Cerebellar nuclear complex (tissue), 1 donor: ENCODE measurements at places on chromosomes 4 and X.

GRCh38 chr4:139900964-139901376, 235.4 kb downstream of the MGST2 start:
- no peak for DNase-seq

GRCh38 chr4:113838460-113838859, 76.9 kb upstream of the CAMK2D start:
- no peak for DNase-seq

GRCh38 chr4:182577411-182577810, 334.2 kb downstream of the TENM3 start:
- DNase-seq, result no peak

- no peak for DNase-seq
Observed at GRCh38 chr4:140363558-140363957, 9.9 kb upstream of the SCOC start.

DNA sequence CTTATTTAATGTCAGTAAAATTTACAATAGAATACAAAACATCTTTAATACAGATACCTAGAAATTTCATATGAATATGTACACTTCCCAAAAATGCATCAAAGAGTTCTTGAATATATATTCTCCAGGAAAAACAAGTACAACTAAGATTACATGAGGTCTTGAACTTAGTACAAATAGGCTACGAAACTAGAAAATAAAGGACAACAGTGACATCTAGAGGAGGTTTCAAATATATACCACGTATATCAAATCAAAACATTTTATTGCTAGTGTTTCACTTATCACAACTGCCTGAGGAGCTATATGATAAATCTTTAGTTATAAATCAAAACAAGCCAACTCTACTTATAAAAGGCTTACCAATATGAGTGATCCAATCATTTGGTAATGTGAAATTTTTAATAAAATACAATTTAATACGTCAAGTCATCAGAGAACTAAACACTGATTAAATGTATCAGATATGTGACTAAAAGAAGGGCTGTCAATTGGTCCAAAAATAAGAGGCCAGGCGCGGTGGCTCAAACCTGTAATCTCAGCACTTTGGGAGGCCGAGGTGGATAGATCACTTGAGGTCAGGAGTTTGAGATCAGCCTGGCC, 36.6 kb downstream of the ANAPC10 start:
- no peak for DNase-seq

- no peak for DNase-seq
Observed at GRCh38 chr4:83040269-83040668, 5.3 kb downstream of the COPS4 start.

- DNase-seq, result no peak
Observed at GRCh38 chr4:176163041-176163440, 32.3 kb downstream of the SPATA4 start.

GRCh38 chr4:89834486-89835209, 2.3 kb downstream of the SNCA start:
- no peak for DNase-seq

DNA sequence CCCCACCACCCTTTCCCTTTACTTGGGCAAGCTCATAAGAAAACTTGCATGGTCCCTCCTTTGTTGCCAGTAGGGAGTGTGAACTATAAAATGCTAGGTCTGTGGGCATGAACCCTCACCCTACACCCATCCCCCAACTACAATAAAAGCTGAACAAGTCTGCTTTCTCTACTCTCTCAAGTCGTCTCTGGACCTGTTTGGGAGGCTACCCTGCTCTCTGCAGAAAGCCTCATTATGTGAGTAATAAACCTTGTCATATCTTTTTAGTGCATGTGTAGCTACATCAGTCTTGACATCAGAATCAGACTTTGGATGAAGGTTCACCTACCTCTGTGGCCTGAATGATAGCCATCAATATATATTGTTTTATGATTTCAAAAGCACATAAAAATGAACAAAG, 155.4 kb upstream of the FAM241A start:
- DNase-seq, result no peak

- DNase-seq, result no peak
Observed at GRCh38 chrX:54447461-54447860, 7.3 kb downstream of the TSR2 start.

GRCh38 chrX:45232139-45232538, 31.5 kb upstream of the DIPK2B start:
- no peak for DNase-seq

DNA sequence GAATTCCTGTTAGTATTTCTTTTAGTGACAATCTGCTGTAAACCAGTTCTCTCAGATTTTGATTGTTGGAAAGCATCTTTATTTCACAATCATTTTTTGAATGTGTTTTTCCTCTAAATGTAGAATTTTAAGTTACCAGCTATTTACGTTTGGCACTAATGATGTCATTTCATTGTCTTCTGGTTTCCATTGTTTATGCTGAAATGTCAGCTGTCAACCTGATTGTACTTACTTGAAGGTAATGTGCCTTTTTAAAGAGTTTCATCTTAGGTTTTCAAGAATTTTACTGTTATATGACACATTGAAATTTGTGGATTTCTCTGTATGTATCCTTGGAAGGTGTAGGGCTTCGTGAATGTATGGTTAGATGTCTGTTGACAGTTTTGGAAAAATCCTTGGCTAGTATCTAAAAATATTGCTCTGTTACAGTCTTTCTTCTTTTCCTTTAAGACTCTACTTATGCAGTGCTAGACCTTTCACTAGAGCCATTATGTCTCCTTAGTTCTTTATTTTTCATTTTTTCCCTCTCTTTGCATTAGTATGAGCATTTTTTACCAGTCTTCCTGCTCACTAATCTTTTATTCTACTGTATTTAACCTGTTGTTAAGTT, 30.4 kb downstream of the SMAD1 start:
- DNase-seq, result no peak

- DNase-seq, result no peak
Observed at GRCh38 chr4:10413177-10413576, 44.0 kb downstream of the ZNF518B start.

DNA sequence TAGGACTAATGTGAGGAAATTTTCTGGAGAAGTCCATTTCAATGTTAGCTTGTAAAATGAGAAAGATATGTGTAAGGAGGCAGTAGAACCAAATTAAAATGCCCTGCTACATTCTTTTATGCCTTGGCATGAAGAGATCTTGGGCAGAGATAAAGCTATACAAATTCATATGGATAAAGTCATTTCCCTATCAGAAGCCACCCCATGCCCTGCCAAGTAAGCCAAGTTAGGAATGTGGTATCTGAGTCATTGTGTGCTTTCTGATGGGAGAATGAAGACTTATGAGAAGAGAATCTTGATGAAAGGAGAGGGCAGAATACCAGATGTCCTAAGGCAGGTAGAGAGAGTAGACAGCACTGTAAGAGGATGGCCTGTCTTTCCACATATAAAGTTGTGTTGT, 83.7 kb downstream of the TEX13A start:
- no peak for DNase-seq

DNA sequence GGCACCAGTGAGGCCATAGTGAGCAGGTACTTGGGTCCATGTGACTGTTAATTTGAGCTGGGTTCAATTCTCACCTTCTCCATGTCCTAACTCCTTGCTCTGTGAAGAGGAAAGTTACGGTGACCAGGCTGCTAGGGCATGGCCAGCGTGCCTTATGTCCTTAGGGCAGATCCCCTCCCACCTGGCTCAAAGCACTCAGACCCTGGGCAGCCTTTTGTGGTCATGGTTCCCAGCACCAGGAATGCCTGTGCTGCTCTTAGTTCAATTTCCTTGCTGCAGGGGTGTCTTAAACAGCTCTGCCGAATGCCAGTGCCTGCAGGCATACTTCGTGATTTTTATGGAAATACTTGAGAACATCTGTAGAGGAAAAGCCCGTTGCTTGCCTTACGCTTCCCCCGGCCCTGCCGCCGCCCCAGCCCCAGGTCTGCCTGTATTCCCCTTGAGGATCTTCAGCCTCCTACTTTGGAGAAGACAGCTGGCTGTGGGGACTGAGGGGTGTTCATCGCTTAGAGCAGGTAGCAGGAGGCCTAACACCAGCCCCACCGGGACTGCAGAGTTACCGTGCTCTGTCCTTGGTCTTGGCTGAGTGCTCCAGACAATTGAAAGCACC, 3.1 kb upstream of the CDK16 start:
- DNase-seq, result no peak

DNA sequence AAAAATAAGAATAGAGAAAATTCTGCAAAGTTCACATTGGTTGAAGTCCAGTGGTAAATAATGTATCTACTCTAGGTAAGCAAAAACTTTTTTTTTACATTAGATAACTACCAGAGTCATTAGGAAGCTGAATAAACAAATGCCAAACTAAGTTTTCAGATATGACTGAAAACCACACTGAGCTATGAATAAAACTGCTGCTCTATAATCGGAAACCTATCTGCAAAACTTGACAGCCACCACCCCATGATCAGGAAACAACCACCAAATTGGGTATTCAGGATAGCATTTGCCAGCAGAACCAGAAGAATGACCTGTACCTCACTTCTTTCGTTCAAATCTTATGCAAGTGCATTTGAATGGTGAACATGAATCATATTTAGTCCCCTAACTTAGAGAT, 173.0 kb upstream of the TET2 start:
- no peak for DNase-seq

DNA sequence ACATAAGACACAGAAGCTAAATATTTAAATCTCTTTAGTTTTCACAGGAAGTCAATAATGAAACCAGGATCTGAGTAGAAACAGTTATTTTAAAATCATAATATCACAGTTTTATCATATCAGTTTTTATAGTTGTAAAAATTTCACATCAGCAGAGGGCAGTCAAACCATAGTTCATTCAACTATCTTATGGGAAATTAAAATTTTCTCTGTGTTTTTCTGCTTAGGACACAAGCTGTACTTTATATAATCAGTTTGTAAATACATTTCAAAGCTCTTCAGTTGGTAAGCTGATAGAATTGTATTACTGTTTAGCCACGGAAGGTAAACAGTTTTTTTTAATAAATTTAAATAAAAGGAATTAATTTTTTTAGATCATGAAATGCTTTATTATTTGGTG, 204.8 kb upstream of the NUDT6 start:
- DNase-seq, result no peak

DNA sequence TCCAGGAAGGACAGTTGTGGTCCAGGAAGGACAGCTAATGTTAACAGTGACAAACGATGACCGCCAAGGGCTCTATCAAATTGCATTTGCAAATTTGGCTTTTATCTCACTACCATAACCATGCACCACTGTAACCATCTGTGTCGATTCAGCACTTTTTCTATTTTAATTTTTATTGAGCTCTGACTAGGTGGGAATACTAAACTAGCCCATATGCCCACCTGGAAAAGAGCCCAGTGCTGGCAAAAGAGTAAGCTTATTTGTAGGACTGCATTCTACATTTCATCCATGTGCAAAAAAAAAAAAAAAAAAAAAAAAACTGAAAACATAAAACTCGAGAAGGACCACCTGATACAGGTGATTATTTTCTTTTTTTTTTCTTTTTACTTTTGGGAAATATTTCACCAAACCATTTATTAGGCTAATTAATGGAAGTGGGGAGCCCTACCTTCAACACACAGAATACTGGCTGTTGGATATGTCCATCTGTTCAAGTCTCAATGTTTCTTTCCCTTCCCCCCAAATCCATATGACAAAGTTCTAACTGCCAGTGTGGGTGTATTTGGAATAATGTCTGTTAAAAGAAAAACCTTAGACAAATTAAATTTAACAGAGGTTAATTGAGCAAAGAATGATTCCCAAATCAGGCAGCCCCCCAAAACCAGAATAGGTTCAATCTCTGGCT, 99.5 kb upstream of the MXRA5 start:
- DNase-seq, result no peak

DNA sequence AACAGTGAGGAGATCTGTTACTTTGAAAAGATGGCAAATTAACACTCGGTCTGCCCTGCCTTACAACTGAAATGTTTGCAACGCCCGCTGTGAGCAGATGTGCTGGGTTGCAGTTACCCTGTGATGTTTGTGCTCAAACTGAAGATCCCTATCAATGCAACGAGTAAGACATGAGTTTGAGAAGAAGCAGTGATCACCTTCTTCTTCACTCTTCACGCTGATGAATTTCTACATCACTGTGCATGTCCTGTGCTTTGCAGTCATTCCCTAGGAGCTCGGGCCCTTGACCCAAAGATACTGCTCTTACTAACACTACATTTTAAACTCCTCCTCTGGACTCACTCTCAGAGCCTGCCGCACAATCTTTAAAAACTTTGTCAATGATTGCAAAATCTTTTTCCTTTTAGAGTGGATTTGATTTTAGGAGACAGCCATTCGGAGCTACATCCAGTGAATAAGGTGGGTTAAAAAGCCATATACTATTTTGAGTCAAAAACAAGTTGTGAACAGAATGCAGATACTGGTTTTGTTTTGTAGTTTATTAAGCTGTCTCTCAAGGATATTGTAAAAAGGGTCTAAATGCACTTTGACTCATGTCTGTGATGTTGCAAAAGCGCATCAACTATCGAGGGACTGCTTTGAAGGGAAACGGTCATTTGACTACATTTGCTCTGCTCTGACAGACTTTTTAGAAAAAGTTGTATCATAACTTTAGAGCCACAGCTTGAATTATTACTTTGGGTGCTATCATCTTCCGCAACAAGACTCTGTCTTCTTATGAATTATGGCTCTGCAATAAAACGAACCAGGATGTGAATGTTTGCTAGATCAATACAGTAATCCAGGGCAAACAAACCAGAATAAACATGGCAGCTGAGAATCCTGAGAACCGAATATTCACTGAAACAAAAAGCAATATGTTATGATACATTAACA, 5.7 kb upstream of the RHOH start:
- DNase-seq, result no peak

GRCh38 chr4:7549866-7550265, 115.1 kb upstream of the PSAPL1 start:
- DNase-seq, result no peak

- DNase-seq, result no peak
Observed at GRCh38 chr4:144819591-144819990, 173.6 kb downstream of the HHIP start.

- DNase-seq, result no peak
Observed at GRCh38 chrX:25296850-25297249, 281.1 kb upstream of the ARX start.

DNA sequence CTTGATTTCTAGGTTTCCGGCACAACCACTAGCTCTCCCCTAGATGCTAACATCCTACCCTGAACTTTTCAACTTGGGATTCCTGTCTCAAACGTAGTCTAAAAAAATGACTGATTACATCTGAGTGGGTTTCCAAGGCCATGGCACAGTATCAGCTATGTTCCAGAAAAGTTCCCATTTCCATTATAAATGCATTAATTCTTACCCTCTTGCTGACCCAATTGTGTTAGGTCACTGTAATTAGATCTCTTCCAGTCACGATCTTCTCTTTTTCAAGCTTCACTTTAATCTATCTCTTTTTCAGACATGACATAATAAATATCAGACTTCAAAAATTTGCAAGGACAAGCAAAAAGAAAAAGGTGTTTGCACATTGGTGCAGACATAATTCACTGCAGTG, 50.6 kb upstream of the PDE5A start:
- no peak for DNase-seq

- DNase-seq, result no peak
Observed at GRCh38 chr4:5044341-5044740, 6.9 kb upstream of the STK32B start.

- no peak for DNase-seq
Observed at GRCh38 chr4:139368998-139369397, 66.7 kb upstream of the NDUFC1 start.

GRCh38 chr4:131367441-131367840, 1781.7 kb upstream of the PCDH10 start:
- no peak for DNase-seq

- peak; percentile 55 for DNase-seq
Observed at GRCh38 chrX:41084893-41085511, at the start of gene USP9X. TSS of gene USP9X (plus strand) at chrX:41085445. CDS start at chrX:41123629, 38,184 bp downstream.

- no peak for DNase-seq
Observed at GRCh38 chr4:52296341-52296740, 245.2 kb downstream of the SPATA18 start.

GRCh38 chr4:53005808-53006207, 143.7 kb downstream of the RASL11B start:
- DNase-seq, result no peak

GRCh38 chr4:94695384-94695783, 62.4 kb upstream of the BMPR1B start:
- DNase-seq, result no peak
